Activated gamma-delta T cell treated with Interleukin-2 at 50 U/mL for 16 hours (primary cell): ENCODE measurements at places on chromosomes 3 and 15.

- DNase-seq, result no peak
These were observed 206.8 kb upstream of the TPRG1 start for GRCh38 chr3:188964957-188965356.

DNA sequence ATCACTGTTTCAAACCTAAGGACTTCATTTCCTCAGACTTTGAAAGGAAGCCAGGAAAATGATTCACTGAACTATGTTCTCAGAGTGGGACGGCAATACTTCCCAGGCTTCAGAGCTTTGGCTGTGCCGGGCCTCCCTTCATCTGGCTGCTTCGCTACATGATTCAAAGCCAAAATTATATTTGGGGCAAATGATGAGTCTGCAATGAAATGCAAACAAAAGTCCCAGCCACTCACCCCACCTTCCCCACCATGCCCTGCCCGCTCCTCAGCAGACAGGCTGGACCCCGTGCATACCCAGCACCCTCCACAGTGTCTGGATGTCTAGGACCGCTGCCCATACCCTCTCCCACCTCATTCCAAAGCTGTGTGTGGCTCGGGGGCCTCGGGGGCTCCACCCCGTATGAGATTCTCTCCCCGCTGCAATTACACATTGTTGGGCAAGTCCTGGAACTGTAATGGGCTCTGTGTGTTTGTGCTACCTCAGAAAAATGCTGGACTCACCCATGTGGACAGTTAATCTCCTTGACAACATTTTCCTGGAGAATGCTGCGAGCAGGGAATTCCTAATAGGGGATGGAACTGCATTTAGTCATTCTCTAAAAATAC lies 32.2 kb downstream of the ATP10A start:
- DNase-seq, result no peak

GRCh38 chr15:77892335-77892734 lies 185.2 kb downstream of the TBC1D2B start:
- DNase-seq, result no peak

- DNase-seq, result no peak
These were observed 28.3 kb downstream of the SEC61A1 start for GRCh38 chr3:128080323-128081080.

DNA sequence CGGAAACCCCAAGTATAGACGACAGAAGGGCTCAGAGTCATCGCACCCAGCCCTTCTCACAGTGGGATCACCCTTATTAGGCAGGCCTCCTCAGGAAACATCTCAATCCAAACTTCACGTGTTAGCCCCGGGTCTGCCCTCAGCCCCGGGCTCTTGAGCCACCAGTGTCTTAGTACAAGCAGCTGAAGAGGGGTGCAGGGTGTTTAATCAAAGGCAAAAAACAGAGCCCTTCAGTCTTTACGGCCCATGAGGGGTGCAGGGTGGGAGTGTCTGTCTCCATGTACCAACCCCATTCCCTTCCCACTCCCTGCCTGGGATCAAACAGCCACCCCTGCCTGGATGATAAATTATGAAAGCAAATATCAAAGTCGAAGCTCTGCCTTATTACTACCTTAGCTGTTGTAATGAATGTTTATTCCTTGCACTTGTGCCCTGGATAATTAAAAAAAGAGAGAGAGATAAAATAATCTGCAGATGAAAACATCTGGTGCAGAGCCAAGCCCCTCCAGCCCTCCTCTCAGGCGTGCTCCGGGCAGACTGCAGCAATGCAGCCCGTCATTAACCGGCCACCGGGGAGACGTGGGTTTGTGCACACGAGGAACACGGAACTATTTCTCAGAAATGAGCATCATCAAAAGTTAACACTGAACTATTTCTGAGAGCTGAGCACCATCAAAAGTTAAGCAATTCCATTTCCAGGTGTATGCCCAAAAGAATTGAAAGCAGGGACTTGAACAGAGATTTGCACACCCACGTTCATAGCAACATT lies 64.5 kb downstream of the ADAMTS17 start:
- DNase-seq, result no peak

- DNase-seq, result no peak
These were observed 509.5 kb downstream of the TBL1XR1 start for GRCh38 chr3:176687754-176688153.

DNA sequence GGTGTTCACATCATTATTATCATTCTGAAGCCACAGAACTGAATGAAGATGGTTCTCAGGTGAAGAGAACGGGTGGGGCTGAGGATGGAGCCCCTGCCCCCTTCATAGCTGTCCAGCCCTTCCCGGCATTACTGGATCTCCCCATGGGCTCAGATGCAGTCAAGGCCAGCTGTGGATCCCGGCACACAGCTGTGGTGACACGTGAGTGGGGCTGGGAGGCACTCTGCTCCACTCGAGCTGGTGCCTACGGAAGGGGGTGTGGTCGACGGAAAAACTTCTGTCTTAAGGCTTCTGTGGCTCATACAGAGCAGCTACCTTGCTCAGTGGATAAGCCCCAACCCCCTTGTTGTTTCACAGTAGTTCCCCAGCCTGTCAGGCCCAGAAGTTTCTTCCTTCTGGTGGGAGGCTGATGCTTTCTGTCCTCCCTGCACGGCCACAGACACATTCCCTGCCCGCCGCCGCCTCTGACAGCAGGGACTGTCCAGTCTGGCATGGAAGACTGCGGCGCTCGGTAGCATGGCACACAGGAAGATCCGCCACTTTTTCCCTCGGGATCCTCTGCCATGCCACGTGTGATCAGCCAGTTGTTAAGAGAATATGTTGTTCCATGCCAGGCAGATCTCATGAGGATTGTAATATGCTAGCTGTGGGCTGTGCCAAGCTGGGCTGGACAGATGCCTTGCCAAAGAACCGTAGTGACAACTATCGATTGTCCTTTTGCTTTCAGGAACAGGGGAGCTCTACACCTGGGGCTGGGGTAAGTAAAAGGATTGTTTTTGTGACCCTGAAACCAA lies 5.8 kb downstream of the RCCD1 start:
- no peak for DNase-seq

DNA sequence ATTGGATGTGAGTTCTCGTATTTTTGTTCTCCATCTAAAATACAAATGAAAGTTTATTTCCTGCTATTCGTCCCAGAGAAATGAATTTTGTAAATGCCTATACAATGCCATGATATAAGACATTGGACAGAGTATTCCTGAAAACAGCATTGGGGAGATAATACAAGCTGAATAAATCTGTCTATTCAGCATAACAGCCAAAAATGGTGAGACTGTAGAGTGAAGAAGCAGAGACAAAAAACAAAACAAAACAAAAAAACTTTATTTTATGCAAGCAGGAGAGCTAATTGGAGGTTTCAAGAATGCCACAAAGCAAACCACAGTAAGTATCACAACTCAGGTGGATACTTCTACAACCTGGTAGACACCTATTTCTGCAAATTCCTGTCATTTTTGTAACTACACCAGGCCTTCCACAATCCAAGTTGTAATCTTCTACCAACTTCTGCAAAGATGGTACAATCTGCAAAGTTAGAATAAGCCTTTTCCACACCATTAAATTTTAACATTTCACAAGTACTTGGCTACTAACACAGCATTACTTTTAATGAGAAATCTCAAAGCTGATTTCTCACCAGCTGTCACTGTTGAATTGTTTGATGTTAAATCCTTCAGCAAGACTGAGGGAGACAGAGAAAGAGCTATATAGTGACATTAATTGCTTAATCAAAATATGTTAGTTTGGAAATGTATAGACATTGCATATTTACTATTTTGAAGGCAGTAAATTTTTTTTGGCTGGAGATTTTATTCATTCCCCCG lies 163.1 kb downstream of the CLSTN2 start:
- no peak for DNase-seq

GRCh38 chr15:59420986-59421618 lies 16.9 kb upstream of the FAM81A start:
- DNase-seq, result no peak

- no peak for DNase-seq
These were observed 8.3 kb upstream of the SLC9C1 start for GRCh38 chr3:112302150-112302830.

DNA sequence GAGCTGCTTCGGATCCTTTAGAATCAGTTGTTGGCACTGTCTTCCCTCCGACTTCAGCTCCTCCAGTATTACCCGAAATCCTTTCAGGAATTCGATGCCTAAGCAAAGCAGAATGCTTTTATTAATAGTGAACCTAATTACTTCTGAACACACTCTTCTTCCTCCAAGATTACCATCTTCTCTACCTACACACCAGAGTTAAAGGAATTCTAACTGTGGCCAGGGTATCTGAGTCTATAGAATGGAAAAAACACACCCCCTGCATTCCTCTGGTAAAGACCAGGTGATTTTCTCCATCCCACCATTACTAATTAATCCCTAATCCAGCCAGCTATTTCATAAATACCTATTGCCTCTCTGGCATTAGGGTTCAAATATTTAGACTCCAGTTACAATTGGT lies 49.8 kb downstream of the SPATA12 start:
- no peak for DNase-seq

DNA sequence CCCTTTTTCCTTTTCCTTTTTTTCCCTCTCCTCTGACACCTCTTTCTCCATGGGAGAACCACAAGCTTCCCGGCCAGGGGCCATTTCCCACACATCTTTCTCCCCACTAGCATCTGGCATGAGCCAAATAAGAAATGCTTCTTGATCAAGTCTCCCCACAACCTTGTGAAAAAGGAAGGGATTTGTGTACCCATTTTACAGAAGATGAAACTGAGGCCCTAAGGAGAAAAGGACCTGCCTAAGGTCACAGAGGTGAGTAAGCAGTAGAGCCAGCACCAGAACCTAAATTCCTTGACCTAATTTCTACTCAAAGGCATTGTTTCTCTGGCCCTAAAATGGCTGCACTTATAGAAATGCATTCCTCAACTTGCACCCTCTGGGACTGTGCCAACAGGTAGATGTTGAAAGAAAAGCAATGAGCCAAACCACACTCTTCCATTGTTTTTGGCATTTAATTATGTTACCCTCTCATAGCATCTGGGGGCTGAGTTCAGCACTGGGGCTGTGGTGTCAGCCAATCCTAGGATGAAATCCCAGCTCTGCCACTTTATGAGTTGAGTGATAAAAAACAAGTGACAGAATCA lies 81.7 kb upstream of the TLE3 start:
- no peak for DNase-seq

GRCh38 chr15:53522991-53523390 lies 236.5 kb downstream of the WDR72 start:
- no peak for DNase-seq

DNA sequence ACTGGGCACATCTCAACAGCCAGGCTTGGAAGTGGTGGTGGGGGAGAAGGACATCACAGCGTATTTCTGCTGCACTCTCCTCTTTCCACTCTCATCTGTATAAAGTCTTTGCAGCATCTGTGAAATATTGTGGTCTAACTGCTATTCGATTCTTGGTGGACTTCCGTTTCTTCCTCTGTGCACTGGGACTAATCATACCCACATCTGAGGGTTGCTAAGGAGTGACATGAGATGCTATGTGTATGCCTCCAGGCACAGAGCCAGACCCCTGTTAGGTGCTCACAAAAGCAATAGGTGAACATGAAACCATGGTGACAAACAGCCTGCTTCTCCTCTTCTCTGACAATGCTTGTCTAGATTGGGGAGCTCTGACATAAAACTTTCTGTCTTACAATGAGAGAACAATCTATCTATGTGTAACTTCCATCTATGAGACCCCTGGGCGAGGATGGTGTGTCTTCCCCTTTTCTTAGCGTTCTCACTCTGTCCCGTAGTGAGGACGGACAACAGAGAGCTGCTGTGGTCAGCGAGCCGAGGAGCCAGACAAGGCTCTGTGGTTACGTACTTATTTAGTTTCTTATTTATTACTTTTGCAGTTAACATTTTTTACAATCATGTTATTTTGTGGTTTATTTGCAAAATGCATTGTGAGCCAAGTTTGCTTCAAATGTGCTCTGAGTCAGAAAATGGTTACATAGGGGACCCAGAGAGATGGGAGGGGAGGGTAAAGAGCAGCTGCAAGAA lies 196.7 kb upstream of the TPRG1 start:
- DNase-seq, result peak; percentile 29

GRCh38 chr15:40714144-40714543 lies 19.2 kb downstream of the RAD51 start:
- no peak for DNase-seq

GRCh38 chr3:7275396-7275795 lies 414.5 kb downstream of the GRM7 start:
- no peak for DNase-seq

GRCh38 chr15:40594429-40594836 lies 384 bp downstream of the KNL1 start:
- peak; percentile 17 for DNase-seq

GRCh38 chr3:173770796-173771573 lies 373.4 kb downstream of the NLGN1 start:
- no peak for DNase-seq

DNA sequence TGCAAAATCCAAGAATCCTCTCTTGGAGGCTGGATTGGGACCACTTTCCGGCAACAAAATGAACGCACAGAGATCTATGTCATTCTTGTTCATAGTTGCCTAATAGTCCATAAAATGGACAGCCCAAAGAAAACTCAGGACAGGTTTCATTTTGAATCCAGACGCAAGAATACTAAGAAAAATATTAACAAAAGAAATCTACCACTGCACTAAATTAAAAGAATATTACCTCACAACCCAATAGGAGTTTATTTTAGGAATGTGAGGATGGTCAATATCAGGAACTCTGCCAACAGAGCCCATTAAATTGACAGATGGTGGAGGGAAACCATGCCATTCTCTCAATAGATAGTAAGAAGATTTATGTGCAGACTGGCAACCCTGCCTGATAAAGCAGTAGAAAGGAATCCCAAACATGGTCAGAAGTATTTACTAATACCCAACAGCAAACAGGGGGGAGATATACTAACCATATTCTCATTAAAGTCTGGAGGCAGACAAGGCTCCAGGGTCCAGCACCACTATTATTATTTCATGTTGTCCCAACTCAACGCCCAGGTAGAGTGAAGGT lies 127.6 kb downstream of the SMAD6 start:
- no peak for DNase-seq

GRCh38 chr15:43469867-43470266 lies 23.1 kb downstream of the TP53BP1 start:
- DNase-seq, result no peak

GRCh38 chr15:32651229-32651837 lies 9.8 kb downstream of the SCG5 start:
- DNase-seq, result peak; percentile 15

GRCh38 chr15:52133510-52134220 lies 21.1 kb upstream of the BCL2L10 start:
- no peak for DNase-seq

DNA sequence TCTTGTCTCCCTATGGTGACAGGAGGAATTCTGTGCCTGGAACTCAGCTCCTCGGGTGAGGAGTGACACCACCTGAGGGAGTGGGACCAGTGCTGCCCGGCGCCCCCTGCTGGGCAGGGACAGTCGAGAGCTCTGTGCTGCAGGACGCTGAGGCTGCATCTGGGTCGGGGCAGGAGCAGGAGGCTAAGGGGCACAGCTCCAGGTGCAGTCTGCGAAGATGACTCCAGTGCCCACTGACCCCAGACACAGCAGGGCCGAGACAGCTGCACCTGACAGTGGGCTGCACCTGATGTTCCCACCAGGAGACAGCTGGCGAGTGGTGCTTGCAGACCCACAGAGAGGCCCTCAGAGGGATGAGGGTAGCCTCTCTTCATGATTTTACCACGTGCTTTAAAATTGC lies 152.9 kb downstream of the ATP10A start:
- peak; percentile 26 for DNase-seq
